Activated CD4-positive, CD25-positive, alpha-beta regulatory T cell (primary cell): ENCODE measurements at places on chromosomes 1 and 21.

GRCh38 chr21:44748621-44749020 is 37.2 kb upstream of the TSPEAR start:
- no peak for DNase-seq

DNA sequence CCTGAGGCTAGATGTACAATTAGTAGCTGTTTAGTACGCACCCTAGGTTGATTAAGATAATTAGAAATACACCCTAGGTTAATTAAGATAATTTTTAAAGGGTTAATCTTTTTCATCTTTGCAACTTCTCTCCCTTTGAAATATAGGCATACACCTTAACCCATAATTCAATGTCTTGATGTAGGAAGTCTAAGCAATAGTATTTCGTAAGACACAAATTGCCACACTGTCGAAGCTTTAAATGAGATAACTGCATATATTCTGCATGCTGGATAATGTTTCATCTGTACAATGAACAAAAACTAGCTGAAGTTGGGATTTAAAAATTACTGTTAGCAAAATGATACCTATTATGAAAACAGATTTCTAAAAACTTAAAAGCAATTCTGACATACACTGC is 122.9 kb downstream of the EVI5 start:
- DNase-seq = no peak

GRCh38 chr1:35589516-35590427 is 16.7 kb downstream of the TFAP2E start:
- DNase-seq = no peak

- no peak for DNase-seq
Measured at GRCh38 chr1:91798241-91798648, 87.7 kb downstream of the TGFBR3 start.

- DNase-seq = no peak
Measured at GRCh38 chr21:34819357-34819999, 150.7 kb downstream of the CLIC6 start.

GRCh38 chr1:228082918-228083870 is 686 bp downstream of the ARF1 start:
- DNase-seq = no peak

DNA sequence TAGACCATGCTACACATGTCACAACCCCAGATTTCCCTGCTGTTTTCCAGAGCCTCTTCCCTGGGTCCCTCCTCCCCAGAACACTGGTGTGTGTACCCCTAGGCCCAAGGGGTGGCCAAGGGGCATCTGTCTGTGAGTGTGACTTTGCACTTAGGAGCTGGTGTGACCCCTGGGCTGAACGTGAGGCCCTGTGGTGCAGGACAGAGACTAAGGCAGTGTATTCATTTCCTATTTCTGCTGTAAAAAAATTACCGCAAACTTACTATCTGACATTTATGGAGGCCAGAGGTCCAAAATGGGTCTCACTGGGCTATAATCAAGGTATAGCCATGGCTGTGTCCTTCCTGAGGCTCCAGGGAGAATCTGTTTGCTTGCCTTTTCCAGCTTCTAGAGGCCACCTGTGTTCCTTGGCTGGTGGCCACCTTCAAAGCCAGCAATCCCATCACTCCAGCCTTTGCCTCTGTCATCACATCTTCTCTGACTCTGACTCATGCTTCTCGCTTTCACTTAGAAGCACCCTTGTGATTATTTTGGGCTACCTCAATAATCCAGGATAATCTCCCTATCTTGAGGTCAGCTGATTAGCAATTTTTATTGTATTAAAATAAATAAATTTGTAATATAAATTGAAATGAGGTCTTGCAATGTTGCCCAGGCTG is 24.0 kb upstream of the ELOA start:
- no peak for DNase-seq

DNA sequence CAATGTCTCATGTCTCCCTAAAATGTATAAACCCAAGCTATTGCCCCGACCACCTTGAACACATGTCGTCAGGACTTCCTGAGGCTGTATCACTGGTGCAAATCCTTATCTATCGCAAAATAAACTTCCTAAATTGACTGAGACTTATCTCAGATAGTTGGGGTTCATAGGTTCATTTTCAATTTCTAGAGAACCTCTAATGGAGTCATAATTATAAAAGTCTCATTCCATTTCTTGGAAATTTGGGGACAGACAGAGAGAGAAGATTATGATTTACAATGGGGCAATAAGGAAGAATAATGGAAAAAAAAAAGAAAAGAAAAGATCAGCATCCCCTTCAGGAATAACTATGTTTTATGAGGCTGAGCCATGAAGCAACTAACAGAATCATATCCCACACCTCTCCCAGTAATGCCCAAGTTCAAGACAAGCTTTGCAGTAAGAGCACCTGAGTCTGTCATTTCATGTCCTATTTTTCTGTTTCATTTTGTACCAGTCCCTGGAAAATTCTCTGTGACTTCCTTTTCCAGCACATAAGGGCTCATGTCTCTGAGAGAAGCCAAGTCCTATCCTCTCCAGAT is 70.0 kb upstream of the ETS2 start:
- DNase-seq = no peak

DNA sequence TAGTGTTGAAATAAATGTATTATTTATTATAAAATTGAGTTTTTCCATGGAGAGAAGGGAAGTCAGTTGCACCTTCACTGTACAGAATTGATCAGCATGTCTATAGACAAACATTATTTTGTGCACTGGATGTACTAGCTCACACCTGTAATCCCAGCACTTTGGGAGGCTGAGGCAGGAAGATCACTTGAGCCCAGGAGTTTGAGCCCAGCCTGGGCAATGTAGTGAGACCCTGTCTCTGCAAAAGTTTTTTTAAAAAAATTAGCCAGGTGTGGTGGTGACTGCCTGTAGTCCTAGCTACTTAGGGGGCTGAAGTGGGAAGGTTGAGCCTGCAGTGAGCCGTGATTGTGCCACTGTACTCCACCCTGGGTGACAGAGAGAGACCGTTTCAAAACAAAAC is 87.7 kb downstream of the MAST2 start:
- no peak for DNase-seq
